Large intestine (tissue), 12 donors: ENCODE measurements at places on chromosomes 7 and 10. TPM values are rescaled to one million over a fixed set of nuclear protein-coding genes. Genes with fewer than 3 reads are reported as not detected.

DNA sequence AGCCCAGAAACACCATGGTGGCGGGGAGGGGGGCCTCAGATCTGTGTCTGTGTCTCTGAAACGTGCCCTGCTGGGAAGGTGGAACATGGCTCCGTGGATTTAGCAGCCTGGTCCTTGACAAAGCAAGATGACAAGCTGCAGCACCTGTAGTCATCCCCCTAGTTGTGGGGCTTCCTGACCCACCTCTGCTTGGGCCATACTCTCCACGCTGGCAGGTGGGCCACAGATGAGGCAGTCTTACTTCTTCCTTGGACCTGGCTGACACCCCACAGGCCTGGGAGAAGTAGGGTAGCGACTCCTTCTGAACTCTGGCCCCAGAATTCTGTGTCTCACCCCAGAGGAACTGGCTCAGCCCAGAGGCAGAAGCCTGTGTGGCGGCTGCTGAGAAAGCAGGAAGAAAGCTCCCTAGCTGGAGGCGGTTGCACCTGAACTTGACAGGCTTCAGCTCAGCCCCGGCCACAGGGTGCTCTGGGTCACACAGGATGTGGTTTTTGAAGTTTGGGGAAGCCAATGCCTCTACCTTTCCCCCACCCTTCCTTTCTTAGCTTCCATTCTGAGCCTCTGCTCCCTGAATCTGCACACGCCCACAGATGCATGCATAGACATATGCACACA lies 113.9 kb downstream of the ABLIM1 start:
- DNase-seq = peak; percentile 28

- no peak for DNase-seq
These were observed 4.8 kb upstream of the TAF3 start for GRCh38 chr10:7813481-7813880.

- no peak for DNase-seq
These were observed 98.3 kb downstream of the MKLN1 start for GRCh38 chr7:131425992-131426391.

GRCh38 chr10:30821994-30822692 lies 192.6 kb upstream of the LYZL2 start:
- no peak for DNase-seq

DNA sequence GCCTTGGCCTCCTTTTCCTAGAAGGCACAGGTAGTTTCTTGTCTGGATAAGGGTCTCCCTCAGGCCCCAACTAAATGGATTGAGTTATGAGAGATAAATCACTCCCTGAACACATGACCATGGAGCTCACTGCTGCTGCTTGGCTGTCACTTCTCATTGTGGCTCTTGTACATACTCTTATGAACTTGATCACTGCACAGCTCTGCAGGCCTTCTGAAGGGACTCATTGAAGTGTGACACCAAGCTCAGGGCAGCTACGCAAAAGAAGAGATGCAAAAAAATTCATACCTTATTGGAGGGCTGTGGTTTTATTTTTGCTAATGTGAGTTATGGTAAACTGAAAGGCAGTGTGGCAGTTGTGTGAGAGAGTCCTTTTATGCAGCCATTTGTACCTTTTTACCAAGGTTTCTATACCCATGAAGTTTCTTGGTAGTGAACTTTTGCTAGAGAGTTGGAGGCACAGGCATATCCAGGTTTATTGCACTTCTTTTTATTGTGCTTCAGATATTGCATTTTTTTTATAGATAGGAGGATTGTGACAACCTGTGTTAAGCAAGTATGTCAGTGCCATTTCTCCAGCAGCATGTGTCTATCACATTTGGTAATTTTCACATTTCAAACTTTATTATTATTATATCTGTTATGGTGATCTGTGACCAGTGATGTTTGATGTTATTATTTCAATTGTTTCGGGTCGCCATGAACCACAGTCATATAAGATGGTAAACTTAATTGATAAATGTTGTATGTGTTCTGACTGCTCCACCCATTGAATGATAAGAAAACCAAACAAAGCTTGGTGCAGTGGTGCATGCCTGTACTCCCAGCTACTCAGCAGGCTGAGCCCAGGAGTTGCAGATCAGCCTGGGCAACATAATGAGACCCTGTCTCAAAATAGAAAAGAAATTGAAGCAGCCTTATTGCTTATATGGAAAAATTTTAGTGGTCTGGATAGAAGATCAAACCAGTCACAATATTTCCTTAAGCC lies 100.6 kb downstream of the LRRC4 start:
- no peak for DNase-seq

- DNase-seq = no peak
These were observed 127.9 kb upstream of the AKR1E2 start for GRCh38 chr10:4698075-4698474.

Gene ZNF138
- polyA plus RNA-seq = 10.4 TPM

DNA sequence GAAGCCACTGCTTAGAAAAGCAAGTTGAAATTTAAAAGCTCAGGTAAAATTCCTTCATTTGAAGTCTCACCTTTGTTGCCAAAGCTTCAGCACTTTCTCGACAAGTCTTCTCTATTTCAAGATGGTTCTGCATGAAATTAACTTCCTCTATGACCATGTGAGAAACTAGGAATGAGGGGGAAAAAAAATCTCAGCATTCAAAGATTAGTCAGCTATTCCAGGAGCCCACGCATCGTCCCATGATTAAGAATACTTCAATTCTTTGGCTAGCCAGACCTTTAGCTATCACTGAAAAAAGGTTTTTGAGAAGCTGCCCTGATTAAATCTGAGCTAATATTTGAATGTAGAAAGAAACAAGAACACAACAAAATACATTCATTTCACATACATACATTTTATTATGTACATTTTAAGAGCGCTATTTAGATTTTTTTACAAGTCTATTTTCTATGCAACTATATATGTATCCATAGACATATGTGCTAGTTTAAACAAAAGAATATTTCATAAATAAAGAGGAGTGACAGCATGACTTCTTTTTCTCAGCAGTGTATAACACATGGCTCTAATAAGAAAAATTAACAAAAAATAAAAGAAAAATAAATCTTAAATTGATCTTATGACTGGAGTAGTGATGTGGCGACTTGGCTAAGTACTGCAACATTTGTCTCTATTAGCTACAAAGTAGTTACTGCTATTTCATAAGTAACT lies 44.8 kb downstream of the SHTN1 start:
- DNase-seq = no peak

Gene MUC3A
- 127 TPM for polyA plus RNA-seq

Gene NEURL1
- polyA plus RNA-seq = 34.9 TPM

Gene TSPAN14
- 64.7 TPM for polyA plus RNA-seq

DNA sequence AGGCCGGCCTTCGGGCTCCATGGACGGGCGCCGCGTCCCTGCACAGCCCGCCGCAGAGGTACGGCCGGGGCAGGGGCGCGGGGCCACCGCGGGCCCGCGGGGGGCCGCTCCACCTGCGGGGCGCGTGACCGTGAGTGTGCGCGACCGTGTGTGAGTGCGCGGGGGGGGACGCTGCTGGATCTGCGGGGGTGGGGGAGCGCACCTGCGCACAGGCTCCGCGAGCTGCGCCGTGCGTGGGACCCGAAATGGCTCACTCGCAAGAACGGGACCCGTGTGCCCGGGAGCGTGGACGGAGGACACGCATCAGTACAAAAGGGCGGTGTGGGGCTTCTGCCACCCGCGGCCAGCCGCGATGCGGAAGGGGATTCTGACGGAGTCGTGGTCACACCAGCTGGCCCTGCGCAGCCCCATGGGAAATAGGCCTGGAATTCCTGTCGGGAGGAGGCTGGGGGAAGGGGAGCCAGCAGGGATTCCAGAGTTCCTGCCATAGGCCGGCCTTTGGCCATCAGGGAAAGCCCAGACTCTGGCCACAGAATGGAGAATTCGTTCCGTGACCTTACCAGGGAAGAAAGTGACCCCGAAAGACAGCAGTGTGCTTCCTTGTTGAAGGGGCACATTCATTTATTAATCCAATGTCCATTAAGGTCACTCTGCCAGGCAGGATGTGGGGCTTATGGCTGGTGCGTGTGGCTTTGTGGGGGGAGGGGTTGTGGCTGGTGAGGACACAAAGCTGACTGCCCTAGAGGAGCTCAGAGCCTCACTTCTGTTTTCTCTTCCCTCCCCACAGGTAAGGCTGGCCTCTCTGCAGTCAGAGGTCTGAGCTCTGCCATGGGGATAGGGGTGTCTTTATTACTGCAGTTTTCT lies 494 bp downstream of the REPIN1 start:
- peak; percentile 85 for DNase-seq

Gene PPP1R17
- not detected for polyA plus RNA-seq

Gene PCBD1
- 154 TPM for polyA plus RNA-seq

GRCh38 chr10:131845505-131846239 lies 55.1 kb upstream of the PPP2R2D start:
- DNase-seq = no peak

DNA sequence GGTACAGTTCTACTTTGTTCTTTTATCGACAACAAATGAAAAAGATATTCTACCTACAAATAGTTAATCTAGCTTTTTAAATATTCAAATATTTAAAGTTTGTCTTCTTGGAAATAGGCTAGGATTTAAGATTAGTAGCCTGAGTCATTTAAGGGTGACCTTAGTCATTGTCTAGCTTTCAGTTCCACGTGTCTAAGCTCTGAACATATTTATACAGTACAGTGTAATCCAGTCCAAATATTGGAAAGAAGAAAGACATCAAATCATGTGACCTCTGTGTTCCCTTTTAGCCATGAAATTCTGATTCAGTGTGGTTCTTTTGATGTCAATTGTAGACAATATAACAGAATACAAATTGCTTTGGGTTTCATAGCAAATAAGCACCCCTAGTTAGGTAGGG lies 121.1 kb downstream of the MALRD1 start:
- no peak for DNase-seq

Gene AMZ1
- polyA plus RNA-seq = 0.34 TPM

Gene CSTF2T
- 24.4 TPM for polyA plus RNA-seq

Gene COL26A1
- polyA plus RNA-seq = 1.0 TPM

Gene ATG9B
- polyA plus RNA-seq = 1.8 TPM

- peak; percentile 19 for DNase-seq
These were observed 292.6 kb downstream of the PARD3 start for GRCh38 chr10:34522546-34522945.

Gene CFAP70
- polyA plus RNA-seq = 5.3 TPM

- DNase-seq = peak; percentile 51
These were observed 41.1 kb upstream of the STMP1 start for GRCh38 chr7:135620980-135621850.

Gene PDE1C
- 2.6 TPM for polyA plus RNA-seq

Gene CLDN12
- polyA plus RNA-seq = 41.7 TPM

DNA sequence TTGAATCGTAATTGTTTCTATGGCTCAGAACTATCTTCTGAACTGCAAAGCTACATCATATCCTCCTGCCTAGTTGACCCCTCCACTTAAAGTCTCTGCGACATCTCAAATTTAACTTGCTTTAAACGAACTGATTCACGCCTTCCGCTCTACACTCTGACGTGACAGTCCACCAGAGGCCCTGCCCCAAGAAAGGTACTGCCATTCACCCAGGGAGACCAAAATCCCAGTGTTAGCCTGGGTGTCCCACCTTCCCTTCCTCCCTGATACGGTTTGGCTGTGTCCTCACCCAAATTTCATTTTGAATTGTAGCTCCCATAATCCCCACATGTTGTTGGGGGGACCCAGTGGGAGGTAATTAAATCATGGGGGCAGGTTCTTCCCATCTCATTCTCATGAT lies 90.8 kb downstream of the CPXM2 start:
- no peak for DNase-seq

Gene DOCK4
- 8.1 TPM for polyA plus RNA-seq

DNA sequence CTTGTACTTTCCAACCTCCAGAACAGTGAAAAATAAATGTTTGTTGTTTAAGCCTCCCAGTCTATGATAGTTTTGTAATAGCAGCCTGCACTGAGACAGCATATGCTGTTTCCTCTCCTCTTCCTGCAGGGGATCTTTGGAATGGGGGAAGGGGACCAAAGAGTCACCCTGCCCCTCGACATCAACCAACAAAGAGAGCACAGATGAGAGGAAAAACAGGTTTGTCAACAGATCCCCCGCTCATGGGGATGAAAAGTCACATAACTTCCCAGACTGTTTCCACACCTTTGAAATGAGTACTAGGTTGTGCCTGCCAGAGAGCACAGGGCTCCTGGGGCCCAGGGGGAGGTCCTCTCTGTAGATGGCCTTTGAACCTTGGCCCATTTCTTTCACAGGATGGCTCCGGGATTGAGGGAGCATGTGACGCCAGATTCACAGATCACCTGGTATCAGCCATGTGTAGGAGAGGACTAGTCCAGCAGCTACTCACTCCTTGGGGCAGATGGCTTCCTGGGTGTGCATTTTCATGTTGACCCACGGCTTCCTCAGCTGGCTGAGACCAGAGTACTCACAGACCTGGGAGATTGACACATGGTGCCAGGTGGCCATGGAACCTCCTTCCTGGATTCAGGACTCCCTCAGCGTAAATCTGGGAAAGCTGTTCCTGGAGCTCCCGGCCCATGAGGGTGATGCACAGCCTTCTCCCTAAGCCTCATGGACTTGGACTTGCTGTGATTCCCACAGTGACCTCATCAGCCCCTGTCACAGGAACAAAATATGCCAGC lies 125.6 kb downstream of the CXCL12 start:
- peak; percentile 93 for DNase-seq

Gene TNKS2
- 30.6 TPM for polyA plus RNA-seq

GRCh38 chr10:71396711-71397295 lies at the start of gene CDH23:
Gene CDH23 (plus strand): TSS chr10:71396920. CDS start chr10:71439832, 42,912 bp downstream.
- DNase-seq = peak; percentile 44

GRCh38 chr10:110569122-110569521 lies 1.6 kb downstream of the SMC3 start:
- no peak for DNase-seq

- DNase-seq = no peak
These were observed 187.1 kb downstream of the TNS3 start for GRCh38 chr7:47394751-47395252.
